ENCODE measurements at places on chromosomes 2 and 18.
A peak's percentile ranks its signal among the peaks of the same experiment; 100 is the strongest.

GRCh38 chr18:38453880-38454279 lies 888.3 kb upstream of the CELF4 start:
- DNase-seq: no peak

DNA sequence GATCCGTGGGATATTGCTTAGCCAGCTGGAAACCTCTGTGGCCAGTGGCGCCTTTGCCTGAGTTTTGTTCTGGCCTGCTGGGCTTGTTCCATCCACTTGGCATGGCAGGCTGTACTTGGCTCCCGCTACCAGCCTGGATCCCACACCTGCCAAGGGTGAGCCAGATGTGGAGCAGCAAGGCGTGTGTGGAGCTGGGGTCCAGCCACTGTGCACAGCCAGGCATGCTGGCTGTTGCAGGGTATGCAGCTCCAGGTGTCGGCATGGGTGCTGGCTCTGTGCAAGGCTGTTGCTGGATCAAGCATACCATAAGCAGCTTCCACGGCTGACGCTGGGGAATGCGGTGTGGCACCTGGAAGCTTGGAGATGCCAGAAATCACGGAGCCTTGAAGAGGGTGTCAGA lies 34.5 kb downstream of the PTPN4 start:
- no peak for DNase-seq

- DNase-seq: peak; percentile 61
Observed at GRCh38 chr2:155815851-155816250, 516.7 kb downstream of the NR4A2 start.

GRCh38 chr2:64295326-64296139 lies 151.3 kb upstream of the PELI1 start:
- no peak for DNase-seq

GRCh38 chr2:12642332-12642731 lies 74.4 kb upstream of the TRIB2 start:
- DNase-seq: no peak

GRCh38 chr2:237980751-237981150 lies 13.9 kb downstream of the UBE2F start:
- DNase-seq: no peak

- DNase-seq: no peak
Observed at GRCh38 chr2:164252568-164253287, 368.6 kb downstream of the GRB14 start.

- DNase-seq: no peak
Observed at GRCh38 chr2:227013330-227013729, 150.7 kb downstream of the COL4A4 start.

DNA sequence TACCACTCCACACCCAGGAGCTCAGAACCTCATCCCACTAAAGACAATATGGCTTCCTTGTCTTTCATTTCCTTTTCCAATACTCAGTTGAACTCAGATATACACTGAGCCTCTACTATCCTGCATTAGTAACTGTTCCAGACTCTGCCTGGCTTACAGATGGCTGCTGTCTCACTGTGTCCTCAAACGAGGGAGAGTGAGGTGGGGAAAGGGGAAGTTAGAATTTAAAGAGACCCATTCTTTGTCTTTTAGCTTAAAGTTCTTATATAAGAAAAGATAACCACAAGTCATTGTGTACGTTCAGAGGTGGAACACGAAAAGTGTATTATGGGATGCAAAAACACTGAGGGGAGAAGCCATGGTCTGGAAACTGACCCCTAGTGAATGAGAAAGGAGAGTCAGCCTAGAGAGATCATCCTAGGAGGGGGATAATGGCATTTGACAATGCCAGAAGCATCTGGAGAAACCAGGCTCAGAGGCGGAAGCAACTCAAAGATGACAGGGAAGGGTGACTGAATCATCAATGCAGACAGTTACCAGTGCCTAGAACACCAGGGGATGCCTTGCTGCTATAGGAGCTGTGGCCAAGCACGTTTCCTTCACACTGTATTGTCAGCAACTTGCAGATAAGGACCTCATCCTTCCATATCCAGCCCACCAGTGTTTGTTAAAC lies 170.7 kb downstream of the CYRIA start:
- no peak for DNase-seq

- no peak for DNase-seq
Observed at GRCh38 chr2:19205983-19206533, 152.4 kb downstream of the OSR1 start.

- DNase-seq: no peak
Observed at GRCh38 chr2:60116161-60116875, 437.1 kb downstream of the BCL11A start.

- DNase-seq: no peak
Observed at GRCh38 chr2:102686479-102687439, 67.4 kb downstream of the SLC9A2 start.

DNA sequence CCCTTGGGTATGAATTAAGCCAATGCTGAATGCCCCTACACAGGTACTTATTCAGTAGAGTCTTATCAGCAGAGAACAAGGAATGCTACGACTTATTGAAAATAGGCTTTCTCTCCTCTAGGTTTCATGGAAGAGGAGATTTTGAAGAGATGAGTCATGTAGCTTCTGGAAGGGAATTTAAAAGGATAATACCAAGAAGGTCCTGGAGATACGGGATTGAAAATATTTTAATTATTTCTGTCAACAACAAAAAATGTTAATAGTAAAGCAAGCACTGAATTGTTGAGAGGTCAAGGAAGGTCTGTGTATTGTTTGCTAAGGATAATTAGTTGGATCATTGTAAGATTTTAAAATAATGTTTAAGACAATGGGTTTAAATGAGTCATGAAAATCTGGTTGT lies 293.0 kb upstream of the SPHKAP start:
- DNase-seq: no peak

- no peak for DNase-seq
Observed at GRCh38 chr2:85651097-85651496, 16.9 kb downstream of the SFTPB start.

DNA sequence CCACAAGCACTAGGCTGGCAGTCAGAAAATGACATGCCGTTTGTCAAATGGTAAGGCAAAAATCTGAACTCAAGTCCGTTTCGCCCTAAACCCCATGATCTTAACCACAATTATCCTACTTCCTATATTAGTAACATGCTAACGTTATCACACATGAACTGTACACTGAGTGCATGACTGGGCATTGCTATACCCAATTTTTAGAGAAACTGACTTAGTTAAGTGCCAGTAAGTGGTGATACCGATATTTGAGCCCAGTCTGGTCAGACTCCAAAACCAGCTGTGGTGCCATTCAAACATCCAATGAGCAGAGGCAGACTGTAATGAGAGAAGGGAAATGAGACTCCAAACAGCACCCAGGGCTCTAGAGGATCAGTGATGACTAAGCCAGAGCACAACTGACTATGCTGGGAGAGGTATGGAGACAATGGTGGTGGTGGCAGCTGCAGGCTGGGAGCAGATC lies 311.7 kb upstream of the PKDCC start:
- no peak for DNase-seq

GRCh38 chr2:100561191-100561590 lies 1.6 kb upstream of the PDCL3 start:
- no peak for DNase-seq

DNA sequence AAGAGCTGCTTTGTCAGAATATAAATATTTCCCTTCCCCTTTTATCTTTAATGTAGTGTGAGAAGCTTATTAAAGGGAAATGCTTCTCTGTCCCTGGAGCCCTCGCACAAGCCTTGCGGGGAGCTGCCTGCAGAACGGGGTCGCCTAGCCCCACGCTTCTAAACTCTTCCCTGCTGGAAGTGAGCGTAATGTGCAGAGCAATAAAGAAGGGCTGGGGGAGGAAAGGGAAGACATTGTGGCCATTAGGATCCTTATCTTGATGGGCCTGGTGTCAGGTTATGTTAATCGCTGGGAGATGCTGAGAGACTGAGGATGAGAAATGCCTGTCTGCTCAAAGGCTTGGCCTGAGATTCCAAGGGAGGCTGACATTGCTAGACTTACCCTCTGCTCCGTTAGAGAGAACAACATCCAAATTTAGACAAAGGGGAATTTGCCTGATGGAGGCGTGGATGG lies 18.9 kb upstream of the FZD7 start:
- DNase-seq: no peak

DNA sequence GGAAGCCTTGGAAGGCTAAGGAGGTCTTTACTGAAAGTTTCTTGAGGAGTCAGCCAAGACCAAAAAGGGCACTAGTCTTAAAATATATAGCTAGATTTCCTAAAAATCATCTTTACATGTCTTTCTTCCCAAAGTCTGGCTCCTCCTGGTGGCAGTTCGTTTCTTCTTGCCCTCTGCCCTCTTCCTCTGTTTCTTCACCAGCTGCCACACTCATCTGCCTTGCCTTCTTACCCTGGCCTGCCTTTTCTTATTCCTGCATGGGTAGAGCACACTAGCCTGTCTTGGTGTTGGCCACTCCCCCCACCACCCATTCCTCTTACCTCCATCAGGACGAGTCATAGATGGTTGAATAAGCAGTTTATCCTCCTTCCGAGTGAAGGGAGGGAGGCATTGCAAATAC lies 129.8 kb downstream of the RAPGEF4 start:
- DNase-seq: no peak

- no peak for DNase-seq
Observed at GRCh38 chr2:149422337-149422990, 92.1 kb downstream of the LYPD6 start.

GRCh38 chr2:26384183-26384582 lies 17.5 kb upstream of the DRC1 start:
- DNase-seq: peak; percentile 3

- DNase-seq: no peak
Observed at GRCh38 chr2:36811071-36811470, 114.6 kb downstream of the VIT start.

DNA sequence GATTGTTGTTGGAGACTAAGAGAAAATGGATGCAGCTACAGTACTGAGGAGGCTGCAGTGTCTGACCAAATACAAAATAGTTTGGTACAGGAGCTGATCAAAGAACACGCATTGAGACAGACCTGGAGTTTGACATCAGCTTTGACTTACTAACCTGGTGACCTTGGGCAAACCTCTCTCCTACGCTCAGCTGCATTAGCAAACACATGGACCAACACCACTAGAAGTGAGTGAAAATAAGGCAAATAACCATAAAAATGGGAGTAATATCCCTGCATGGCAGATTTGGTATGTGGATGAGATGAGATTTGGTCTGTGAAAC lies 126.5 kb downstream of the LPIN1 start:
- DNase-seq: no peak

DNA sequence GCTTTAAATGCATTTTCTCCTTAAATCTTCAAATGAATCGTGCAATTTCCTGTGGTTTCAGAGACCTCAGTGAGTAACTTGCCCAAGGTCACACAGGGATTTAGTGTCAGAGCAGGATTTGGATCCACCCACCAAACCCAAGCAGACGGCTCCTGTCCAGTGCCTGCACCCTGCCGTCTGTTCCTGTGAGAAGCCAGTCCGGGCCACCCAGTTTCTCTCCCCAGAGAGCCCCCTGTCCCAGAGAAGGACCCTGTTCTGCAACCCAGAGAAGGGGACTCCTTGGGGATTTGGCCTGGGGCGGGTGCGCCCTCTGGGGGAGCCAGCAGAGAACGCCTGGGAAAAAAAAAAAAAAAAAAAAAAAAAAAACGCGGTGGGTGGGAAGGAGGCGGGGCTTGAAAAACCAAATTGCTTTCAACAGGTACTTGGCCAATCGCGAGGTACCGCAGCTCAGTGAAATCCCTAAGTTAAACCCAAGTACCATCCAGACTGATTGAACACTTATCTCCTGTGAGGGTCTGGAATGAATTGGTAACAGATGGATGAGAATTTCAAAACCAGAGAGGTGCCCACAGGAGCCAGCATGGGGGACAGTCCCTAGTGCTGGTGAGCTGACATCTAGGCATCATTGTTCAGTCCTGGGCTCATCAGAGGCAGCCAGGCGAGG lies 30.9 kb upstream of the REEP1 start:
- peak; percentile 22 for DNase-seq

DNA sequence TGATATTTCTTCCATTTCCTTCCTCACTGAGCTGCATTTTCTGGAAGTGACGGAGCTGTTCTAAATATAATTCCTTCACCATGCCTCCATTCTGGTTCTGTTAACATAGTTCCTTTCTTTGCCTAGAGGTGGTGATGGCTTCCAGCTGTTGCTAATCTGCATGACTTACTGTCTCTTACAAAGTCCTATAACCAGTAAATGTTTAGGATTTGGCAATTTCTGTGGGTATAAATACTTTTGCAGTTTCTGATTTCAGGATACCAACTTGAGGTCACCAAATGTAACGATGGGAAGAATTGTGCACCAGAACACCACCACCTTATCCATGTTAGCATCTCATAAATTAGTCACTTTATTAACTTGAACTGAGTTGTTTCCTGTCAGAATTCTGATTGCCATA lies 101.7 kb upstream of the FN1 start:
- DNase-seq: no peak

GRCh38 chr18:63255435-63255834 lies 64.1 kb downstream of the BCL2 start:
- no peak for DNase-seq

GRCh38 chr2:169721016-169721415 lies 12.6 kb upstream of the KLHL23 start:
- no peak for DNase-seq

GRCh38 chr2:97701186-97701585 lies 12.2 kb upstream of the ZAP70 start:
- DNase-seq: no peak

DNA sequence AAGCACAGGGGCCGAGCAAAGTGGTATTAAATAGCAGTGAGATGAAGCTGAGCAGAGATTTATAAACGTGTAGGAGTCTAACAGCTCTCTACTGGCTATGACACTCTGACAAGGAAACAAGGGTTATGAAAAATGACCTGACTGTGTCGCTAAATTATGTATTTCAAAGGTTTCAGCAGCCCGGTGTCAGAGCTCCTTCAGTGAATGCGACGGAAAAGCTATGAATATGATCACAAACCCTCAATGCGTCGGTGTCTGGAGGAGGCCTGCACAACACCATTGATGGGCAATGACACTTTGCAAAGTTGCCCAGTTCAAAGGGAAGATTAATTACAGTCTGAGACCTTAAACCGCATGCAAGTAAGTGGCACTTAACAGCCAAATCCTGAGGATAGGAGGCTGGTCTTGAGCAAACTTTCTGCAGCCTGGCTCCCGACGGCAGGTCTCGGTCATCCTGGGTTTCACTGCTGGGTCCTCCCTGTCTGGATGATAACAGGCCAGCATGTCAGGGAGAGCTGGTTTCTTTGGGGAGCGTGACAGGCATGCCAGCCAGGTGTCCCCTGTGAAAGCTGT lies 615.1 kb upstream of the SALL3 start:
- no peak for DNase-seq

DNA sequence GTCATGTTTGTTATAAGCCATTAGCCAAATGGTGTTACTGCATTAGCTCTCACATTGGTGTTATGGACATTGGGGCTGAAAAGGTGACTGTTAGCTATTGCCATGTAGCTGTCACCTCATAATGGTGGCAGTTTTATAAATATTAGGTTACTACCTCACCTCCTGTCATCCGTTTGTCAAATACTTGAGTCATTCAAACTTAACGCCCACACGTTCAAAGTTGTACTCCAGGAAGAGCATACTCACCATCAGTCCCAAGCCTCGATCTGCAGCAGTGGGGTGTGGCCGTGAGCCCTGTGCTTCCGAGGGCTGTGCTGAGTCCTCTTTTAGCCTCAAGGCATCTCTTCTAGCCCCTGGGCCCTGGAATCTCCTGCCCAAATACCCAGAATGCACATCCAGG lies 87.3 kb downstream of the PDK1 start:
- no peak for DNase-seq

- DNase-seq: no peak
Observed at GRCh38 chr18:72160510-72161445, 383.4 kb downstream of the CBLN2 start.

- no peak for DNase-seq
Observed at GRCh38 chr2:228728961-228729360, 542.1 kb downstream of the PID1 start.
